Activated CD4-positive, alpha-beta T cell treated with anti-CD3 and anti-CD28 coated beads, Interleukin-2, amount 50 U/mL, for 1 hour (primary cell): ENCODE measurements at places on chromosomes 5 and 9.

- DNase-seq, result no peak
These were observed 262.3 kb downstream of the TAF11L14 start for GRCh38 chr5:17896605-17897004.

DNA sequence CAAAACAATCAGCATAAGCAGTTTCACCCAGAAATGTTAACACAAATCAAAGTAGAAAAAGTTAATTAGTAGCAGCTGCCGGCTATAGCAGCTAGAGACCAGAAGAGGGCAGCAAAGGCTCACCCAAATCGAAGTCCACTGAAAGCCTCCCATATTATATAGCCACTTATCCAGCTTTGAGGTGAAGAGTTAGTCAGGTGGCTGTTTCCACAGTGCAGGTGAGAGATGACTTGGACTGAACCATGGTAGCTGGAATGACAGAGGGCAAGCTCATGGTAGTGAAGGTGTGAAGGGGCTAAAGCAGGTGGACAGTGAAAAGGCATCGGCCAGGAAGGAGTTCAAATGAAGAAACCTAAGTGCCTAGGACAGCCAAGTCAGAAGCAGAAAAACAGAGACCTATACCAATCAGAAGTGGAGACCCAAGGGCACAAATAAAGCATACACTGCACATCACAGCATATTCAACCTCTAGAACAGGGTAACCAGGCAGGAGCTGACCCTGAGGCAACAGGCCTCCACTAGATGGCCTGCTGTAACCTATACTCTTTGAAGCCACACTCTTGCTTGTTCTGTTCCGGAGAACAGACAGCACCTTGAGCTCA lies 7.2 kb upstream of the RNF38 start:
- peak; percentile 58 for DNase-seq

- no peak for DNase-seq
These were observed 72.2 kb downstream of the SHB start for GRCh38 chr9:37996819-37997217.

DNA sequence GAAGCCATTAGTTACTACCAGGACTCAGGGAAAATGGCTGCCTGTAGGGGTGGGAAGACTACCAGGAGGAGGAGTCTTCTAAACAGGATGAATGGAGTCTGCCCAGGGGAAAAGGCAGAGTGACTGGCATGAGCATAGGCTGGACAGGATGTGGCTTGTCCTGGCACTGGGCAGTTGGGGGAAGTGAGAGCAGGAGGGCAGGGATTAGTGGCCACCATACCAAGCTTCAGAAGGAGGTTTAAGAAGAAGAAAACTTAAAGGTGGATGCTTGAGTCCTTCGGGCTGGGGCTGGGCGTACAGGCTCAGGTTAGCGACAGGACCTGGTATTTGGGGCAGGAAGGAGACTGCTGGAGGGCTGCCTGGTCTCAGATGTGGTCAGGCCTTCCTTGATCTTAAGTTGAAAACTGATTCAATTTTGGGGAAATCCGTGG lies 5.0 kb upstream of the NSD1 start:
- no peak for DNase-seq

GRCh38 chr9:99235926-99236634 lies 14.0 kb downstream of the SEC61B start:
- no peak for DNase-seq
